ENCODE measurements at places on chromosomes 6 and 20.

DNA sequence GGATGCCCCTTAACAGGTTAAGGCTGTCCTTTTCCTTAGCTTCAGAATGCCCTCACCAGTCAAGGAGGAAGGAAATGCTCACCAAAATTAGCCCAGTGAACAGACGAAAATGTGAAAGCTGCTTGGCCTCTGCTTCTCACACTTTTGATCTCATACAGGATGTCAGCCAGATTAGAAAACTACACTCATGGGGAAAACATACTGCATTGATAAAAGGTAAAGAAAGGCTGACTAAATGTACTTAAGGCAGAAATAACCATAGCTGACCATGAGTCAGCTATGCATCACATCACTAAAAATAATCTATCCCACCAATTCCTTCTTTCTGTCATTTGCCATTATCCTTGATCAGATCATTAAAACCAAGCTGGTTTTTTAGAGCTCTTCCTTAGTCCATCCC, 198.4 kb upstream of the TENT5A start:
- no peak for DNase-seq

DNA sequence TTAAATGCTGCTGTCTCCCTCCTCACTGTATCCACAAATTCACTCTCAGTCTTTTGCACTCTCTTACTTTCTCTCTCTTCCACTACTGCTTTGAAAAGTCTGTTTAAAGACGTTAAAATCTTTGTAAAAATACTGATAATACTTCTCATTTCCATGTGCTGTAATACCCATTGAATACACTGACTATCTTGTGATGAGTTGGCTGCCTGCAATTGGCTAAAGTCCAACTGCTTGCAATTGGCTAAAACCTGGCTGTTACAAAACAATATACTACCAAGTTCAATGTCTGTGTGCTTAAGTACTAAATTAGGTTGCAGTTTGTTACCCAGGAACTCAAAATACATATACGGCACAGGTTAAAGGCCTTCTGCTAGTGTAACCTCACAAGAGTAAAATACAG, 264.8 kb downstream of the THBS2 start:
- DNase-seq = no peak

- DNase-seq = no peak
Measured at GRCh38 chr6:3309391-3310050, 50.8 kb downstream of the PSMG4 start.

DNA sequence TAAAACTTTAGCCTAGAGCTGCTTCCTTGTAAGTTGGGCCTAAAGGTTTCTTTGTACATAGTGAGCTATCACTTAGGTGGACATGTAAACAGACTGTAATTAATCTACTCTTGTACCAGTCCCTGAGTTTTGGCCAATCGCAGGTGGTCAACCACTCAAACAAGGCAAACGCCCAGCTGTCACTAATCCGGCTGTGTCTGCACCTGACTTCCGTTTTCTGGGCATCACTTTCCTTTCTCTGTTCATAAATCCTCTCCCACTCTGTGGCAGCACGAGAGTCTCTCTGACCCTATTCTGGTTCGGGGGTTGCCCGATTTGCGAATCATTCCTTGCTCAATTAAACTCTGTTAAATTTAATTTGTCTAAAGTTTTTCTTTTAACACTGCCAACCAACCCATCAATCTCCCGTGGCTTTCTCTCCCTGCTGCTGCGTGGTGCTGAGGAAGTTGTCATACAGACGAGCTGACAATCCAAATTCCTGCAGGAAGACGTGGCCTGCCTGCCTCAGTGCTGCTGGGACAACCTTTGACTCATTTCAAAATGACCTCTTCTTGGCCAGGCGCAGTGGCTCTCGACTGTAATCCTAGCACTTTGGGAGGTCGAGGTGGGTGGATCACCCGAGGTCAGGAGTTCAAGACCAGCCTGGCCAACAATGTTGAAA, 206.3 kb downstream of the QKI start:
- no peak for DNase-seq

- DNase-seq = peak; percentile 16
Measured at GRCh38 chr6:154229786-154230185, 126.8 kb downstream of the IPCEF1 start.

GRCh38 chr6:112253841-112254816, at the start of gene LAMA4:
TSS of gene LAMA4 (minus strand) at chr6:112254567. CDS start at chr6:112254150, 417 bp downstream.
- DNase-seq = peak; percentile 10
